Effector CD4-positive, alpha-beta T cell (primary cell): ENCODE measurements at places on chromosomes 13 and 19.

DNA sequence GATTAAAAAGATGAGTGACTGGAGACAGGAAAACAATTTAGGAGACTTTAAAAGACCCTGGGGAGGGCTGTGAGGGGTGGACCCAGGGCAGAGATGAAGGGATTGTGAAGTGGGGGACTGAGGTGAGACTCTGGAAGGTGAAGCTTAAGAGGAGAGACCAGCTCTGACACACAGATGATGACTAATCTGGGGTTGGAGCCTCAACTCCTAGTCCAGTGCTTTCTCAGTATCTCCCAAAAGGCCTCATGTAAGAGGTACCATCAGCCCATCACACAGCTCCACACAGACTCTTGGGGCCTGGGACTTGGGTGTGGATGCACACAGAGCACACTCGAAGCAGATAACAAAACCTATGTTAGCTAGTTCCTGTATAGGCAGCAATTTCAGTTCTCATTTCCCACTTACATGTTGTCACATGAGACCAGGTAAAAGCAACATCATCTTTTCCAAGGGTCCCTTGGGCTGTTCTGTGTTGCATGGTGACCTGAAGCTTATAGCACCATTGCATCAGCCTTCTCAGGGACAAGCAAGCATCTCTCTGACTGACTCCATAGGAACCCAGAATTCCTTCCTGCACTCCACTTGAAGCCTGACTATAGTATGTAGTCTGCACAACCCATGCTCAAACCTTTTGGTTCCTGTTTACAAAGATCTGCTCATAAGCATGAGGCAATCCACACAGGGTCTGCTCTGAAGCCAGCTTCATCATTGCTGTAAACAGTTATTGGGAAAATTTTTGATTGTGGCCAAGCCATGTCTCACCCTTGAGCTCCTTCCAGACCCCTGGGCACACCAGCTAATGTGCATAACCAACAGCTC lies 88.6 kb upstream of the MYCBP2 start:
- no peak for DNase-seq

DNA sequence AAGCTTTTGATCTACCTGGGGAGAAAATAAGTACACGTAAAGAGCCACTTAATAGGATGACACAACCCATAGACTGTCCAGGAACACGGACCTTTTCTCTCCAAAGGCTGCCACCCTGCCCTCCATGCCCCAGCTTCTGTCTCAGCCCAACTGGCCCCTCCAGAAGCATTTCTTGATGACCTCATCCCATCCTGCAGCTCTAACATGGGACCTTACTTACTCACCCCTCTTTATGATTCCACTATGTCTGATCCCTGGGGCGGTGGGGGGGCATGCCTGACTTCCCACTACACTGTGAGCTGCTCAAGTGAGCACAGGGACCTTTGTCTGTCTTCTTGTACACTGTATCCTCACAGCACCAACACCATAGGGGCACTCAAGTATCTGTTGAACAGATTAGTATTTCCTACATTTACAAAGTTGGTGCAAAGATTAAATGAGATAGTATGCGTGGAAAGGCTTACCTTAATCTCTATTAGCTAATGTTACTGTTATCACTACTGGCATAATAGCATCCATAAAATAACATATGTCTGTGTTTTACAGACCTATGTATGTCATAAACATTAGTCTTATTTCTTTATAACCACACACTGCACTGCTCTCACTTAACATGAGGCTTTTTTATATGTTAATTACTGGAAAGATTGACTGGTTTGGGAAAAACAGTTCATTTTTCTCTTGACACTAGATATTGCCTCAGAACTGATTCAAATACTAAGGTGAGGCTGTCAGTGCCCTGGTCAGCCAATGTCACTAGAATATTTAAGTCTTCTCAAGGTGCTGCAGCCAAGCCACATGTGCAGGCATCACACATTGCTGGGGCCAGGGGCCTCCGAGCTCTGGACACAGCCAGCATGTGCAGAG lies 100.9 kb downstream of the FOXO1 start:
- no peak for DNase-seq

DNA sequence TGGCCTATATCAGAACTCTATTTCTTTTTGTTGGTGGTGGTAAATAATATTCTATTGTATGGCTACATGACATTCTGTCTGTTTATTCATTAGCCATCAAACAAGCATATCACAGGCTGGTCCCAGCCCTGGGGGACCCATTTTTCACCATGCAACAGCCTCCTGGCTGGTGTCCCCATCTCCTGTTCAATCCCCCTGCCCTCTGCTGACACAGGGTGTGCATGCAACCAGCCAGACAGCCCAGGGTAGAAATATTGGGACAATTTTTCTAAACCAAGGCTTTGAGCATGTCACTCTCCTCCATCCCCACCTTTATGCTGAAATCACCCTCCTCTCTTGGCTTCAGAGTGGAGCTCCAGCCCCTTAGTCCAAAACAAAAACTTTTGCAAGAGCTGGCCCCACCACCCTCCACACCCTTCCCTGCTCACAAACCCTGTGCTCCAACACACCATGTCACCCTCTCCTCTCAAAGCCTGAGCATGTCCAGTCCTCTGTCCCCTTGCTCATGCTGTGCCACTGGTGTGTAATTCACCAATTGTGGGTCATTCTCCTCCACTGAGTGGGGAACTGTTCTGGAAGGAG lies 153.0 kb upstream of the UQCRFS1 start:
- no peak for DNase-seq

GRCh38 chr13:42071672-42072419 lies 23.4 kb downstream of the DGKH start:
- no peak for DNase-seq

DNA sequence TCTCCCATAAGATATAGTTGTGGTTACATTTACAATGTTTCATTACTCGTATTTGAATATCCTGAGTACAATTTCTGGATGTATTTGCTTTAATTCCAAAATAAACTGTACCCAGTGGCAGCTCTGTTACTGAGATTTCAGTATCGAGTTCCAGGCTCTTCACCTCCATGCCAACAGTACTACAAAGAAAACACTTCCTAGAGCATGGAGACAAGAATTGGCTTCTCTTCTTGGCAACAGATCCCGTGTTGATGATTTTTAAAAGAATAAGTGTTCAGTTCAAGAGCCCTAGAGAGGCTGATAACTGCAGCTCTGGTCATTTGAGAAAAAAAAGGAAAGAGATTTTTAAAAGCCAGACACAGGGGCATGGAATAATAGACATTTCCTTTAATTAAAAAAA lies 302.8 kb downstream of the EFNB2 start:
- DNase-seq, result no peak

DNA sequence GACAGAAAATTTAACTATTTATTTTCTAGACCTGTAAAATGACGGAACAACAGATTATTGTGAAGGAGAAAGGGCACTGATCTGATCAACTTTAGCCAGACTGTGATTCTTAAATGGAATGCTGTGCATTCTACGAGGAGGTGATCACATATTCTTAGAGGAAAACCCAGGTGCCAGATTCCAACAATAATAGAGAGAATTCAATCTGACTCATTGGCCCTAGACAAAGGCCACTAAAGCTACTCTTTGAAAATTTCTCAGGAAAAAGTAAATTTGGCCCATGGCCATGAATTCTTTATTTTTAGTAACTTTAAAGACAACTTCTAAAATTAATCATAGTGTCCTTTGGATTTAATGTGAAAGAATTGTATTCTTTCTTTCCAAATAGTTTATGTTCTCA lies 58.6 kb upstream of the POSTN start:
- no peak for DNase-seq

DNA sequence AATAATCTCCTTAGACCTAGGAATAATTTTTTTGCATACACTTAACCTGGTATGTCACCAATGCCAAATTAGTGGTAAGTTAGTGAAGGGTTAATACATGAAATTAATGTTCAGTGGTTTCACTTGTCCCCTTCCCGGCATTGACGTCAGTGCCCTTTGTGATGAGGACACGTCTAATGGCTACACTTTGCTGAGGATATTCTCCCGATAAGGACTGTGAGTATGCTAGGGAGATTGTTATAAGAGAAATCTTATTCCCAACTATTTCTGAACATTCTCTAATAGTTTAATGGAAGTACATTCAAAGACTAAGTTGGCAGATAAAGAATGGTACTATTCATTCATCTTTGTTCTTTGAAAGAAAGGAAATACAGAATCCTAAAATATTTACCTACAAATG lies 102.4 kb downstream of the TNFRSF19 start:
- no peak for DNase-seq

DNA sequence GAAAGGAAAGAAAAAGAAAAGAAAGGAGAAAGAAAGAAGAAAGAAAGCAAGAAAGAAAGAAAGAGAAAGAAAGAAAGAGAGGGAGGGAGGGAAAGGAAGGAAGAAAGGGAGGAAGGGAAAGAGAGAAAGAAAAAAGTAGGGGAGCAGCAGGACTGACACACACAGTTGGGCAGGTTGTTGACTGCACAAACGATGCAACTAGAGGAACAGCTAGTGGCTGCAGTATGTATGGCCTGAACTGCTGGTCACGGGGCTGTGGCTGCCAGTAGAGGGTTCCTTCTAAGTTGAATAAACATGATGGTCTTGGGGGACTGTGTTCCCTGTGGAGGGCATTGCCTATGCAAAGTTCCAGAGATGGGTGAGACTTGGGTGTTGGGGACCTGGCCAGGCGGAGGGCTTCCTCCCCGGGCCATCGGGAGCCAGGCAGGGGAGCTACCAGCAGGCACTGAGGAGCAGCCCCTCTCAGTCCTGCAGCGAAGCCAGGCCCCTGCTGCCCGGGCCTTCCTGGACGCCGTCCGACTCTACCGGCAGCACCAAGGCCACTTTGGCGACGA lies 16.7 kb upstream of the COLGALT1 start:
- no peak for DNase-seq

- DNase-seq, result no peak
Measured at GRCh38 chr13:25295701-25296100, 5.7 kb upstream of the NUP58 start.

DNA sequence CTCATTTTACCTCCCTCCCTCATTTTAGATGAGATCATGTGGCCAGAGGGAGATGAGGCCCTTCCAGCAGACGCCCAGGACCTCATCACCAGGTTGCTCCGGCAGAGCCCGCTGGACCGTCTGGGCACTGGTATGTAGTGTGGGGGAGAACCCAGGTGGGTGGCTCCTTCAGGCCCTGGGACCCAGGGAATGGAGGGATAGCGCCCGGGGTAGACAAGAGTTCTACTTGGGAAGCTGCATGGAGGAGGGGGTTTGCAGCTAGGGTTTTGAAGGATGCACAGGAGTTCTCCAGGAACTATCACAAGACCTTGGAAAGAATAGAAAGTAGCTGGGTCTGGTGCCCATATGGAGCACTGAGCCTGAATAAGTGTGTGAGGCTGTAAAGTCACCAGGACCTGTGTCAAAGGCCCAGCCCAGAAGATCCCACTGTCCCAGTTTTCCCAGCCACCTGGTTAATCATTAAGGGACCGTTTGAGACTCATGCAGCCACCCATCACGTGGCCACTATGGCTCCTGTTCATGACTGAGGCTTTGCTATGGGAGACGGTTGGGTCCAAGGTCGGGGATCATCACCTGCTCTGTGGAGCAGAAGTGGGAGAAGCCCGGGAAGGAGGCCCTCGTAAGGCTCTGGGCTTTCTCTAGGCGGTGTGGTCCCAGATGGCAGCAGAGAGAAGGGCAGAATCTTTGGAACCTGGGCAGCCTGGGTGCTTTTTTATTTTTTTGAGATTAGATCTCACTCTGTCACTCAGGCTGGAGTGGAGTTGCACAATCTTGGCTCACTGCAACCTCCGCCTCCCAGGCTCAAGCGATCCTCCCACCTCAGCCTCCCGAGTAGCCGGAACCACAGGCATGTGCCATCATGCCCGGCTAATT lies 17.0 kb upstream of the PIK3R2 start:
- no peak for DNase-seq
